Hippocampal formation (tissue), 2 donors: ENCODE measurements at places on chromosomes 7 and 10.
A peak's percentile ranks its signal among the peaks of the same experiment; 100 is the strongest.

- DNase-seq, result no peak
Measured at GRCh38 chr7:36283711-36284130, 105.9 kb upstream of the ANLN start.

GRCh38 chr7:135886345-135887132, 90.6 kb downstream of the MTPN start:
- DNase-seq, result no peak

DNA sequence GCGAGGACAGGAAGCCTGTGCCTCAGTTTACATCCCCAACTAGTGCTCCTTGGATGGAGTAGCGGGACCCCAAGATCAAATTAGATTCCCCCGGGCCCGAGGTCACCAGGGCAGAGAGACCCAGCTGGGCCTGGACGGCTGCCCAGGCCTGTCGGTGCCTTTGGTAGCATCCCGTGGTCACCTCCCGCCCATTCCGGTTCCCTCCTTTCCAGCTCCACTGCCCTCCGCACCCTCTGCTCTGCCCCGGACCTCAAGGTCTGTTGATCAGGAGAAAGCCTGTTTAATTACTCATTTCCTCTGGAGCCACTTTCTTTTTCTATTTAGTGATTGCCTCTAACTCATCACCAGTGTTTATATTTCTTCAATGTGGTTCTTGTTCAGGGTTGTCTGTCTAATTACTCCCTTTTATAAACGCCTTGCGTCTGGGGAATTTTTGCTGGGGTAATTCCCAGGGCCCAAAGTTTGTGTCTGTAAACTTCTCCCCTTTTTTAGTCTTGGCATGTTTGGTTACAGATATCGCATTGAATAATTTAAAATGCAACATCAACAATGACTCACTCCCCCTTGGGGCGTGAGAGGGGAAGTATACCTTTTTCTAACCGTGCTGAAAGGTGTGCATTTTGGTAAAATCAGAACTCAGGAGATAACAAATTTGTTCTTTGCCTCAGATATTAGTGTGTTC, 1.9 kb downstream of the FOXK1 start:
- peak; percentile 27 for DNase-seq

DNA sequence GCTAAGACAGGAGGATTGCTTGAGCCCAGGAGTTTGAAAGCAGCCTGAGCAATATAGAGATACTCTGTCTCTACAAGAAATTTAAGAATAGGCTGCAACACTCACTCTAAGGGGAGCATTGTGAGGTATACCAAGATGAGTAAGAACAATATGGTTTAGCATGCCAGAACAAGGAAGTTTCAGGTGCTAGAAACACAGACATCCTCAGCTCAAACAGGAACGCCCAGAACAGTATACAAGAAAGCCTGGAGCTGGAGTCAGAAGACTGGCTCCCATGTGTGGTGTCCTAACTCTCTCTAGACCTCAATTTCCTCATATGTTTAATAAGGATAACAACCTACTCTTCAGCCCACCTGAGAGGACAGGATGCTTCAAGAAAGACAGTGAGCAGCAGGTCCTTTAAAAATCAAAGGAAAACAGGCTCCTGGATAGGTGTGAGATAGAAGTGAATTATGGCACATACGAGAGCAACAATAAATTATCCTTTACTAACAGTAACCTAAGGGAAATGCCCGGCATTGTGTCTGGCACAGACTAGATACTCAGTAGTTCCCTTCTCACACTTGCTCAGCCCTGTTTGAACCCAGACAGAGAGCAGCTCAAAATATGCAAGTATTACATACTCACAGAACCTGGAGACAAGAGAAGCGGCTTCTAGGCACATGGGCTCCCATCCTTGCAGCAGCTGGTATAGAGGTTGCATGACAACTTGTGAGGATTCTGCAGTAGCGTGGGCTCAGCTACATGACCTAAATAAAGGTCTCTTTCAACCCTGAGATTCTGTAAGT, 45.4 kb downstream of the KAT6B start:
- DNase-seq, result no peak

DNA sequence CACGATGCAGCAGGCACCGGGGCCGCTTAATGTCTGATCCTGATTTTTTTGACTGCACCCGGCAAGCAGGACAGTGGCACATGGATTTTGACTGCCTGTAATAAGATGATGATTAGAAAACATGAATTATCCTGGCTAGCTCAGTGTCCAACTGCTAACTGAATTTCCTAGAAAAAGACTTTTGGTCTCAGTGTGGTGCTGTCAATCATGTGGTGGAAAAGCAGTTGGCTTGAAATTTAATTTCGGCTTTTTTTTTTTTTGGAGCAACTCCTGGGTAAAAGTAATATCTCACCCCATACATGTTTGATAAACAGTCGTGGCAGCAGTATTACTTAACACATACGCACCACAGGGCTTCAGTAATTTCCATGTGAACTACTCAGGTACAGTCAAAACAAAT, 227.7 kb downstream of the FANK1 start:
- no peak for DNase-seq

DNA sequence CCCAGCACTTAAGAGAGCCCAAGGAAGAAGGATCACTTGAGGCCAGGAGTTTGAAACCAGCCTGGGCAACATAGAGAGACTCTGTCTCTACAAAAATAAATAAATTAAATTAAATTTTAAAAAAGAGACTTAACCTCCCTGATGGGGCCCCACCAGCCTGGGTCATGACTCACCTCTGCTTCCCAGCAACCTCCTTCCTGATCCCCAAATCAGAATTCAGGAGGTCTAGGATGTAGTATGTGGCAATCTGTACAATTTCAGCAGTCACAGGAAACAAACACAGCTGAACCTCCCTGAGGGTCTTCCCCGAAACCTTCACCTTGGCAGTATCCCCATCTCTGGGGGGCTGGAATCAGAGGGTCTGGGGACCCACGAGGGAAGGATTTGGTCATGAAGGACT, 9.7 kb upstream of the PPP1R35 start:
- no peak for DNase-seq

DNA sequence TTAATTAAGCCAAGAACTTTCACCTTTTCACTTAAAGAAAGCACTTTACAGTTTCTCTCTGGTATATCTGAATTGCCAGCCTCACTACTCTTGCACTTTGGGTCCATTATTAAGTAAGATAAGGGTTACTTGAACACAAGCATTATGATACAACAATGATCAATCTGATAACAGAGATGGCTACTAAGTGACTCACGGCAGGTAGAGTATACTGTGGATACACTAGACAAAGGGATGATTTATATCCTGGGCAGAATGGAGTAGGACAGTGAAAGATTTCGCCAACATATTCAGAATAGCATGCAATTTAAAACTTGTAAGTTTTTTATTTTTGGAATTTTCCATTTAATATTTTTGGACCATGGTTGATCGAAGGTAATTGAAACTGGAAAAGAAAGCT, 34.3 kb upstream of the ITGB8 start:
- DNase-seq, result no peak

DNA sequence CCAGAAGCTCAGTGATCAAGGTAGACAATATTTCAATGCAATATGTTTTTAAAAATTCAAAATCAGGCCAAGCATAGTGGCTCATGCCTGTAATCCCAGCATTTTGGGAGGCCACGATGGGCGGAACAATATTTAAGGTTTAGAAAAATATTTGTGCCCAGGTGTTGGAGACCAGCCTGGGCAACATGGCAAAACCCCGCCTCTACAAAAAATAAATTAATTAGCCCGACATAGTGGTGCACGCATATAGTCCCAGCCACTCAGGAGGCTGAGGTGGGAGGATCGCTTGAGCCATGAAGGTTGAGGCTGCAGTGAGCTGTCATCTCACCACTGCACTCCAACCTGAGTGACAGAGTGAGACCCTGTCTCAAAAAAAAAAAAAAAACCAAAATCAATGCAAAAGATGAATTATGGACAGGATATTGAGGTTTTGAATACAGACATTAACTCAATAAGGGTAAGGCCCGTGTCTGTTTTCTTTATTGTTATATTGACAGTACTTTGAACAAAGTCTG, 913 bp upstream of the IFIT5 start:
- DNase-seq, result no peak
